ENCODE measurements at places on chromosomes 3 and 15.

DNA sequence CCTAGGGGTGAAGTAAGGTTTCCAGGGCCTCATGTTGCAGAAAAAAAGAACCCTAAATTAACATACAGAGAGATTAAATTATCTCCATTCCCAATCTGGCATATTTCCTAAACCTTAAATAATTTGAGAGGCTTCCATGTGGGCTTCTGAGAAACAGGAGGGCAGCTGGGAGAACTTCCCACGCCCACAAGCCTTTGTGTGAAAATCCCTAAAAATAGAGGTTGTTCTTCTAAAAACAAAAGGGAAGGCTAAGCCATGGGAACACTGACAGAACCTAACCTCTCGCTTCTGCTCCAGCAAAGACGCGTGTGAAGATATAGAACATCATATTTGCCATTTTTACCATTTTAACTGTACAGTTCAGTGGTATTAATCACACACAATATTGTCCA is 812 bp upstream of the SLC12A8 start:
- H3K36me3 ChIP-seq: no peaks in the 10 kb centered on the region
- no peak overlapping the region for H3K4me3 ChIP-seq
- peak; percentile 25 for DNase-seq
- H3K4me1 ChIP-seq: peaks cover 19% of the 10 kb centered on the region
- H3K27ac ChIP-seq: no peak overlapping the region
- H3K27me3 ChIP-seq: no peaks in the 10 kb centered on the region

GRCh38 chr3:69671082-69671952 is 67.9 kb upstream of the MITF start:
- no peak overlapping the region for H3K27ac ChIP-seq
- H3K27me3 ChIP-seq: no peaks in the 10 kb centered on the region
- no peaks in the 10 kb centered on the region for H3K36me3 ChIP-seq
- peak; percentile 82 for DNase-seq

DNA sequence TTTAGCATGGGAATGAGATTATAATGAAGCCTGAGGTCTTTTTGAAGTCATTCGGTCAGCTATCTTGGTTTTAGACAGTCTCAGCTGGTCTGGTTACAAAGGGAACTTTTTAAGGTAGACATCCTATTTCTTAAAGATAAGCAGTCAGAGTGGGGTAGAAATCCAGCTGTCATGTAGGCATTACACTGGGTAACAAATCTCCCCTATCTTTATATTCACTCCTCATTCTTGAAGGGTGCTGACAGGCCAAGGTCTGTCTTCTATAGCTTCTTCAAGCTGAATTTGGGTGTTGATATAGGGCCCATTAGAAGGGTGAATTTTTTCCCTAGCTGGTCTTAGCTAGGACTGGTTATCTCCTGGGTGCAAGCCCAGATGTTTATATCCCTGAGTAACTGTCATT is 21.2 kb upstream of the NDN start:
- H3K36me3 ChIP-seq: no peaks in the 10 kb centered on the region
- no peaks in the 10 kb centered on the region for H3K27me3 ChIP-seq
- H3K4me3 ChIP-seq: no peak overlapping the region
- H3K4me1 ChIP-seq: no peaks in the 10 kb centered on the region

GRCh38 chr15:66883284-66883911 is 181.4 kb downstream of the SMAD6 start:
- peak; percentile 98 for DNase-seq
- no peak overlapping the region for H3K4me3 ChIP-seq
- H3K36me3 ChIP-seq: no peaks in the 10 kb centered on the region

GRCh38 chr3:83321891-83322290 is 1560.4 kb upstream of the GBE1 start:
- no peak for DNase-seq
- no peaks in the 10 kb centered on the region for H3K36me3 ChIP-seq
- H3K4me1 ChIP-seq: no peaks in the 10 kb centered on the region
- H3K27me3 ChIP-seq: no peaks in the 10 kb centered on the region

GRCh38 chr3:16759227-16759903 is 125.4 kb upstream of the PLCL2 start:
- peak; percentile 84 for DNase-seq
- peaks cover 3% of the 10 kb centered on the region for H3K4me1 ChIP-seq
- H3K4me3 ChIP-seq: no peak overlapping the region
- H3K27me3 ChIP-seq: no peaks in the 10 kb centered on the region

DNA sequence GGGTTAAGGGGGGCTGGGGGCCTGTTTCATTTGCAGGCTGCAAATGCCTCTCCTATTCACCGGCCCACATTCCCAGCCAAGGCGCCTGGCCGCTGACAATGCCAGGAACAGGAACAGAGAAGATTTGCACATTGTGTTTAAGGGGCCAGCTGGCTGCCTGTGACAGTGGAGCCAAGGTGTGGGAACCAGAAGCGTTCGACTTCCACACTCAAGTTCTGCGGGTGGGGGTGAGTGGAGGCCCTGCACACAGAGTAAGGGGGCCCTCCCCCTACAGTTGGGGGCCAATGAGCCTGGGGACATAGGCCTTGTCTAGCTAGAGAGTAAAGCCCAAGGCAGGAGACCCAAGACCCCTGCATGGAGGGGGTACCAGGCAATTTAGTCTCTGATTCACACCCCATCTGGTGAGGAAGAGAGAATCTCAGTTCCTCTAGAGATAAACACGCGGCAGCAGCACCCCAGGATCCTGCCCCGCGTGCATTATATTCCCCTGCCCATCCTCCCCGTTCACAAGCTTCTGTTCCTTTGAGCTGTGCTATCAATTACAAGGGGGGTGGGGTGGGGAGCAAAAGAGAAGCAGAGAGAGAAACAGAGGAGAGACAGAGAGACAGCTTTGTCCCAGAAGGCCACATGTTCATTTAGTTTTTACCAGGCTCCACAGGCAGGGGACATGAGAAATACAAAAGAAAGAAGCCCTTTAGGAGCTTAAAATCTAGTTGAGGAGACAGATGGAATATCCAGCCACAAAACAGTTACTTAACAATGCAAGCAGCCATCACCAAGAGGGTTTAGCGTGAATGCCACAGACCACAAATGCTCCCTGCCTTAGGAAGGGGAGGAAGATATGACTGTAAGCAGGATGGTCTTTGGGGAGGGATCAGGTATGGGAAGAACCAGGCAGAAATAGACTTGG is 9.2 kb downstream of the IGDCC3 start:
- DNase-seq: no peak
- no peak overlapping the region for H3K4me3 ChIP-seq
- H3K27me3 ChIP-seq: no peaks in the 10 kb centered on the region
- H3K36me3 ChIP-seq: peaks cover 36% of the 10 kb centered on the region
- H3K27ac ChIP-seq: peak overlapping the region; percentile 99

DNA sequence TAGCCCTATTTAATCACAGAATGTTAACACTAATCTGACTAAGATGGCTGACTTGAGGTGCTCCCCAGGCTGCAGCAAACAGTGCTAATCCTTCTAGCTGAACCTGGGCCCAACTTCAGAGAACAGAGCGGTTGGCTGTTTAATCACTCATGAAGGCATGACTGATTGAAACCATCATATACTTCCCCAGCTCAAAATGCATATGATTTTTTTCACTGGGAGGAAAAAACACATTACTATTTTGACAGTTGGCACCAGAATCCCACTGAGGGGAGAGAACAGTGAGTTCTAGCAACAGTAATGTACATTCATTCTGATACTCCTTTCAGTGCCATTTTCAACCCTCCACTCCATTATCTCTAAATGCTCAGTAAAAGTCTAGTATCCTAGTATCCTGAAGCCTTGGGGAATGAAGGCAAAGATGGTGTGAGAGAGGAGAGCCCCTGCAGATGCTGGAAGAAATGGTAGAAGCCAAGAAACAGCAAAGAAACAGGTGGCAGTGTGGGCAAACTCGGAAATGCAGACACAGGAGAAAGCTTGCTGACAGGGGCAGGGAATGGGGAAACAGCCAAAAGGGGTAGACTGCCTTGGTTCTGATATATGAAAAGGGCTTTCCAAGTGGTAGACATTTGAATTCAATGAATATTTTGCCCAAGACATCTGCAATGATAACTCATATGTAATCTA is 34.4 kb upstream of the CASR start:
- no peak for DNase-seq
- H3K4me1 ChIP-seq: no peaks in the 10 kb centered on the region
- peak overlapping the region; percentile 7 for H3K4me3 ChIP-seq
- H3K27ac ChIP-seq: no peak overlapping the region
- H3K27me3 ChIP-seq: no peaks in the 10 kb centered on the region
- H3K36me3 ChIP-seq: no peaks in the 10 kb centered on the region

DNA sequence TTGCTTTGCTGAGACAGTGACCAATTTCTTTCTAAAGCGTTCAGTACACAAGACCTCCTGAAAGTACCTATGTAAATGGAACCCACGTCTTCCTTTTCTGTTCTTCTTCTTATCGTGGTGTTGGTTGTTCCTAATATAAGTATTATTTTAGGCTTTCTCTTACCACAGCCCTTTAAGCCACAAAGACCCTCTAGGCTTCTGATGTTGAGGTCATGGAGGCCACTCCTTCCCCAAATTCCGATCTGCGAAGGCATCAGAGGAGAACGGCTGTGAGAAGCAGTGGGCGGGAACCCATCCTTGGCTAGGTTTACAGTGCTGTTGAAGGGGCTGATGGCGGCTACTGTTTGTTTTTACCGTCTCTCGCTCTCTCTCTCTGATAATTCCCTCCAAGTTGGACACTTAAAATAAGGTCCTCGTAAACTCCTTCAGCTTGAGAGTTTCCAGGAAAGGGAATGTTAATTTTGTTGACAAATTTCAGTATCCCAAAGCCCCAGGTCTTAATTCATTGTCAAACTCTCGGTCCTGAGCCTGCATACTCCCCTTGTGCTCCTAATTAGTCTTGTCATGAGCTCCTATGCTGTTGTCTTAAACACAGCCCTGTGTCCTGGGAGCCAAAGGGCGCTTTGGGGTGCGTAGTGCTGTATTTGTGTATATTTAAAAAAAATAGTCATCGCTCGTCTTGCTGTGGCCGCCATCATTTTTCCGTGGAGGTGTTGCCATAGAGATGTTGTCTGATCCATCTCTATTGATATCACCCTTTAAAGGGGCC is 178.8 kb downstream of the OPA1 start:
- no peaks in the 10 kb centered on the region for H3K4me1 ChIP-seq
- H3K4me3 ChIP-seq: no peak overlapping the region
- no peak for DNase-seq
- no peak overlapping the region for H3K27ac ChIP-seq
- no peaks in the 10 kb centered on the region for H3K36me3 ChIP-seq
- no peaks in the 10 kb centered on the region for H3K27me3 ChIP-seq

GRCh38 chr15:80679804-80680175 is 15.3 kb upstream of the ABHD17C start:
- DNase-seq: peak; percentile 60
- no peaks in the 10 kb centered on the region for H3K36me3 ChIP-seq
- H3K27ac ChIP-seq: peak overlapping the region; percentile 93
- H3K27me3 ChIP-seq: no peaks in the 10 kb centered on the region
- no peak overlapping the region for H3K4me3 ChIP-seq

GRCh38 chr3:58062472-58062871 is 54.2 kb downstream of the FLNB start:
- peaks cover 35% of the 10 kb centered on the region for H3K4me1 ChIP-seq
- no peaks in the 10 kb centered on the region for H3K27me3 ChIP-seq
- no peak for DNase-seq
- no peak overlapping the region for H3K4me3 ChIP-seq

DNA sequence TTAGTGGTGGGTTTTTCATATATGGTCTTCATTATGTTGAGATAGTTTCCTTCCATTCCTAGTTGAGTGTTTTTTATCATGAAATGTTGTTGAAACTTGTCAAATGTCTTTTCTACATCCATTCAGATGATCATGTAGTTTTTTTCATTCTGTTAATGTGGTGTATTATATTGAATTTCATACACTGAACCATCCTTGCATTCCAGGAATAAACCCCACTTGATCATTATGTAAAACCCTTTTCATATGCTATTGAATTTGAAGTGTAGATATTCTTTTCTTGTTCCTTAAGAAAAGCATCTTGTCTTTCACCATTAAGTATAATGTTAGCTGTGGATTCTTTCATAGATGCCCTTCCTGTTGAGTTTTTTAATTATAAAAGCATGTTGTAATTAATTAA is 42.9 kb downstream of the PIAS1 start:
- no peaks in the 10 kb centered on the region for H3K27me3 ChIP-seq
- DNase-seq: no peak
- H3K4me3 ChIP-seq: no peak overlapping the region
- H3K27ac ChIP-seq: no peak overlapping the region
- H3K36me3 ChIP-seq: peaks cover 3% of the 10 kb centered on the region
- no peaks in the 10 kb centered on the region for H3K4me1 ChIP-seq

DNA sequence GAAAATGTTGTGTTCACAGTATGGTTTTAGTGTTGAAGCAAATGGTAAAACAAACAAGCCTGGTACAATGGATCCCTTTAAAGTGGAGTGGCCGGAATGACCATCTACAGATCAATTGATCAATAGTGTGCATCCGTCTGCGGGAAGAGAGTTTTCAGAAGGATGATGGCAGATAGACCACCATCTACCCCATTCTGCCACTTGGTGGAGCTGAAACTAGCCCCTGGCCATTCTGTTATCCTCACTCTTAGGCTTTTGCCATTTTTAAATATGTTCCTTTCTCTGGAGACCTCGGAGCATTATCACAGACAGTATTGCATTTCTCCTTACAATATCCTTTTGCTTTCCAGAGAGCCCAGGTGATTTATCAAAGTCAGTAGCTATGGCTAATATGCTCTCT is 258.9 kb upstream of the CFAP20DC start:
- H3K27ac ChIP-seq: no peak overlapping the region
- no peaks in the 10 kb centered on the region for H3K4me1 ChIP-seq
- no peak overlapping the region for H3K4me3 ChIP-seq
- H3K27me3 ChIP-seq: no peaks in the 10 kb centered on the region
- no peak for DNase-seq

GRCh38 chr3:157134620-157135191 is 25.2 kb downstream of the CCNL1 start:
- H3K27ac ChIP-seq: no peak overlapping the region
- no peaks in the 10 kb centered on the region for H3K27me3 ChIP-seq
- no peak for DNase-seq
- H3K4me1 ChIP-seq: peaks cover 9% of the 10 kb centered on the region
- no peaks in the 10 kb centered on the region for H3K36me3 ChIP-seq
- no peak overlapping the region for H3K4me3 ChIP-seq

DNA sequence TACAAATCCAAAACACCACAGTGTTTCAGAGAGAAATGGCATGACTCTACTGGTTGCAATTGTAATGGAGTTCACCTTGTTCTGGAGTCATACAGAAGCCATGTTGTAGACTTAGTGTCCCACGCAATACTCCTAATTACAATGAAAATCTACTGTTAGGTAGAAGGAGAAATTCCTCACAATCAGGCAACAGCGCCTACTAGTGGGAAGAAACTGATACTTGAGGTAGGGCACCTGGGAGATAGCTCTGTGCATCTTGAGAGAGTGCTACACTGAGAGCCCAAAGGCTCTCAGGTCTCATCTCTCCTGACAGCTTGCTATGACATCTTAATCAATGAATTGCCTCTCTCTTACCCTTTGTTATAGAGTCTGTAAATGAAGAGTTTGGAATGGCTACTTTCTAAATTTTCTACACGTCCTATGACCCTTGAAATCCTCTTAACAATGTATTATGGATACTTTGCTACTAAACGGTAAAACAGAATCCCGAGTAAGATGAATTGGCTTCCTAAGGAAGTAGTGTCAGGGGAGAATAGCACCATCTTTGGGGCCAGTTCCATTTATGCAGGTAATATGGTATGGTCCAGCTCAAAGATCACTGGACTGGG is 422.7 kb upstream of the TPRG1 start:
- H3K27me3 ChIP-seq: no peaks in the 10 kb centered on the region

GRCh38 chr15:88664151-88664778 is 25.4 kb downstream of the ISG20 start:
- DNase-seq: no peak
- no peak overlapping the region for H3K27ac ChIP-seq
- H3K27me3 ChIP-seq: no peaks in the 10 kb centered on the region

GRCh38 chr3:53865732-53866499 is 16.0 kb downstream of the ACTR8 start:
- H3K36me3 ChIP-seq: peaks cover 32% of the 10 kb centered on the region
- no peak overlapping the region for H3K27ac ChIP-seq
- H3K4me3 ChIP-seq: no peak overlapping the region
- no peaks in the 10 kb centered on the region for H3K27me3 ChIP-seq

Data from trophoblast cell (in vitro differentiated cells and primary cell).